Left ventricle myocardium superior (tissue), 1 donor: ENCODE measurements at places on chromosomes 5 and 9. TPM values are rescaled to one million over a fixed set of nuclear protein-coding genes. Genes with fewer than 3 reads are reported as not detected.

The HAVCR1 gene
- 0.17 TPM for total RNA-seq

The CNTFR gene
- 3.3 TPM for total RNA-seq

The PCDHGA4 gene
- 8.4 TPM for total RNA-seq

The MLANA gene
- total RNA-seq, result not detected

The DDX4 gene
- total RNA-seq, result not detected

The POU5F2 gene
- total RNA-seq, result 0.30 TPM

The CCNO gene
- total RNA-seq, result not detected

The TMEM250 gene
- 16.6 TPM for total RNA-seq

The KIF27 gene
- 4.5 TPM for total RNA-seq

The SPARC gene
- total RNA-seq, result 439 TPM

The TEX48 gene
- total RNA-seq, result not detected

The C9orf50 gene
- not detected for total RNA-seq

The CACNA1B gene
- 0.20 TPM for total RNA-seq

The C9orf153 gene
- 0.42 TPM for total RNA-seq

The CTXN3 gene
- not detected for total RNA-seq

The SSBP2 gene
- 44.7 TPM for total RNA-seq

The SHOC1 gene
- not detected for total RNA-seq

The WWC1 gene
- 4.3 TPM for total RNA-seq

The PCDHGA8 gene
- 9.1 TPM for total RNA-seq

The BTNL3 gene
- total RNA-seq, result not detected

The PCDHB9 gene
- 0.59 TPM for total RNA-seq

The EIF4E1B gene
- total RNA-seq, result not detected

The CXXC5 gene
- 75.7 TPM for total RNA-seq

The MEGF10 gene
- total RNA-seq, result 0.37 TPM

The GNG10 gene
- total RNA-seq, result 26.6 TPM
